ENCODE measurements at places on chromosomes 1 and 21.

GRCh38 chr1:243943671-243944428 is 93.8 kb upstream of the AKT3 start:
- no peak for DNase-seq

DNA sequence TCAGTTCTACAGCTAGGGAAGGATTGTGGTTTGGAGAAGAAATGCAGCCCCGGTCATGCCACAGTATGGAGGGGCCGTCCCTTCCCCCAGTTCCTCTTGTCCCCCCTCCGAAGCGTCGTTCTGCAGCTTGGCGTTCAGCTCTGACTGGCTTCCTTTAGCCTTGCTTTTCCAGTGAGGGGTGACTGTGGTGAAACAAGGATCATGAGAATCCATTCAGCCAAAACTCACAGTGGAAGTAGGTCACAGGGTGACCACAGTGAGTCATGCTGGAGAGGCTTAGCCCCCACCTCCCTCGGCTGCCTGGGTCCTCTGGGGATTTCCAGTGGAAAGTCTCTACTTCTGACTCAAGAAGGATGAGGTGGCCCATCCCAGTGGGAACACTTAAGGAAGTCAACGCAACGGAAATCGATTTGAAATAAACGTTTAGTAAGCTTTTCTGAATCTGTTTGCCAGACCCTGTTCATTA is 37.3 kb upstream of the COL6A2 start:
- DNase-seq = no peak

DNA sequence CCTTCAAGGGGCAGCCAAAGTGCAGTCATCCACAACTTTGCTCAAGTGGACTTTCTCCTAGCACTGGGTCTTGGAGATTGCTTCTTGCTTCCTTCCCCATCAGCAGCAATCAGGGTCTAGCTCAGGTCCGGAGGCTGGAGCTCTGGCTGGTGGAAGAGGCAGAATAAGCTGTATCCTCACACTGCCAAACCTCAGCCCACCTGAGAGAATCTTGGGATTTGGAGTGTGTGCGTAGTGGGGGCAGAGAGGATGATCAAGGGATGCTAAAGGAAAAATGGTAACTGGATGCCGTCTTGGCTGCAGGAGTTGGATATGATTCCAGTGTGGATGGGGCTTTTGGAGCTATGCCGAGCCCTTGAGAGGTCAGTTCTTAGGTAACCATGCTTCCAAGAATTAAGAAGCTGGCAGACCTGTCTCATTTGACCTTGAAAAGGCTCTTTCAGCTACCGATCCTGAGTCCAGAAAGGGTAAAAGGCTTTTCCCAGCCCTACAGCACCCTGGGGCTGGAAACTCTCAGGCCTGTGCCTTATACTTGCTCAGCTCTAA is 4.5 kb upstream of the NFASC start:
- no peak for DNase-seq

DNA sequence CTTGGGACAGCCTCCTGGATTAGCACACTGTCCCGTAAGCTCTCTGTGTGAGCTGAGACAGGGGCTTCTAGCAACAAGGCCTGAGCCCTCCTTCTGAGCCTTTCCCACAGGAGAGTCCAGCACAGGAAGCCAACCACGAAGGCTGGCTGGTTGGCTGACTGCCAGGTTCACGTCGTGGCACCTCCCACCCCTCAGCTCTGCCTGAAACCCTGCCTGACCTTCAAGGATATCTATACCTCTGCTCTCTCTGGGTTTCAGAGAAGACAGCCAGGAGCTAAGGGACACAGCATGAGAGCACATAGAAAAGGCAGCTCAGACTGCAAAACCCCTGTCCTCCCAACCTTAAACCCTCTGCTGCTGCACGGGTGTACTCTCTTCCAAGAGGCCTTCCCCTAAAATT is 13.9 kb downstream of the DLGAP3 start:
- no peak for DNase-seq

GRCh38 chr1:211336775-211337174 is 10.1 kb downstream of the TRAF5 start:
- no peak for DNase-seq

DNA sequence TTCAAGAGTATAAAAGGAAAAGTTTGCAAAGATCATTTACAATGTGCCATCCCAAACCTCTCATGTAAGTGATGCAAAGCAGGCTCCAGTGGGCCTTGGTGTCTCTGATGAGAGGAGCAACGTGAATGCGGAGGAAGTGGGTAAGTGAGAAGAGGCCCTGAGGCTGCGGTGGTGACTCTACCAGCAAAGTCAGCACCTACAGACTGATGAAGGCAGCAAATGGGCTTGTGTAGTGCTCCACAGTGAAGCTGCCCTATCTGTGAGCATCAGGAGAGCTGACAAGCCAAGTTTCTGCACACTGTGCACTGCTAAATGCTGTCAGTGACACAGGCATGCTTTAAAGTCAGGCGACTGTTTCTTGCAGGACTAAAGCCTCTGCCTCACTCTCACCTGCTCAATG is 15.6 kb upstream of the RAP1A start:
- peak; percentile 66 for DNase-seq

DNA sequence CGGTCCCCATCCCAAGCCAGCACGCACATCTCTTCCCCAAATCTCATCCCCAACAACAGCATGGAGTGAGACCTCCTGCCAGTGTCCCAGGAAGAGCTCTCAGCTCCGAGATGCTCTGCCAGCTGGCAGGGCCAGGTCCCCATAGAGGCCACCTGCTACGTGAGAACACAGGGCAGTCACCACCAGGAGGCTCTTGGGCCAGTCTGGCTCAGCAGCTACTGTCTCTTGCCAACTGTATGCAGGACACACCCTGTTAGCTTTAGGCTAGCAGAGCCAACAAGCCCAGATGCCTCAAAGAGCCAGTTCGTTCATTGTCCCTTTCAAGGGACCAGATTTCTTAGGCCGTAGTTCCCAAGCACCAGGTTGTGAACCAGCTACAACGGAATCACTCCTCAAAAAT is 36.9 kb downstream of the FBXO2 start:
- DNase-seq = no peak

- DNase-seq = peak; percentile 57
These were observed 3.6 kb downstream of the KIAA0040 start for GRCh38 chr1:175188936-175189335.

DNA sequence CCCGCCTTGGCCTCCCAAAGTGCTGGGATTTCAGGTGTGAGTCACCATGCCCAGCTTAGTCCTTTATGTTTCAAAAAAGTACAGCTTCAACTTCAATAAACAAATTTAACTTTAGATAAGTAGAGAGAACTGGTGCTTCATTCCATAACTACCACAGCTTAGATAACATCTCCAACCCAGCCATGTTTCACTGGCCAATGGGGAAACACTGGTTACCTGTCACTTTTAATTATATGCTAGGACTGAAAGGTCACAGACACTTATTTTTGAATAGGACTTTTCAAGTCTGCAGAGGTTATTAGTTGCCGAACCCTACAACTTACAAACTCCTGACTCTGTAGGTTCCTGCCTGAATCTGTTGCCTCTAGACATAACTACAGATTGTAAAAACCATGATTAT is 56.5 kb upstream of the ST6GALNAC3 start:
- no peak for DNase-seq

- no peak for DNase-seq
These were observed 243 bp downstream of the C1orf21 start for GRCh38 chr1:184387069-184387475.

GRCh38 chr1:55623311-55623710 is 408.1 kb upstream of the USP24 start:
- no peak for DNase-seq

GRCh38 chr1:60283690-60284089 is 210.1 kb upstream of the C1orf87 start:
- DNase-seq = no peak

DNA sequence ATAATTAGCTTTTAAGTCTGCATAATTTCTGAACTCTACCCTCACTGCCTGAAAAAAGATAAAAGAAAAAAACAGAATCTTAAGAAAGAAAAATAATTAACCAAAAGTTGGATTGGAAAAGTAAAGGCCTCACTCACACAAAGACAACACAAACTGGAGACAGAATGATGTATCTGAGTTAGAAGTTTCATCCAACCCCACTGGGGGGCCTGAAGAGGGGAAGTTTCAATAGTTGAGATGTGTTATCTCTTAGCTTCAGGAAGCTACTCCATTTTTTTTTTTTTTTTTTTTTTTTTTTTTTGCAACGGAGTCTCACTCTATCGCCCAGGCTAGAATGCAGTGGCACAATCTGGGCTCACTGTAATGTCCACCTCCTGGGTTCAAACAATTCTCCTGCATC is 19.9 kb downstream of the SYDE2 start:
- DNase-seq = no peak

DNA sequence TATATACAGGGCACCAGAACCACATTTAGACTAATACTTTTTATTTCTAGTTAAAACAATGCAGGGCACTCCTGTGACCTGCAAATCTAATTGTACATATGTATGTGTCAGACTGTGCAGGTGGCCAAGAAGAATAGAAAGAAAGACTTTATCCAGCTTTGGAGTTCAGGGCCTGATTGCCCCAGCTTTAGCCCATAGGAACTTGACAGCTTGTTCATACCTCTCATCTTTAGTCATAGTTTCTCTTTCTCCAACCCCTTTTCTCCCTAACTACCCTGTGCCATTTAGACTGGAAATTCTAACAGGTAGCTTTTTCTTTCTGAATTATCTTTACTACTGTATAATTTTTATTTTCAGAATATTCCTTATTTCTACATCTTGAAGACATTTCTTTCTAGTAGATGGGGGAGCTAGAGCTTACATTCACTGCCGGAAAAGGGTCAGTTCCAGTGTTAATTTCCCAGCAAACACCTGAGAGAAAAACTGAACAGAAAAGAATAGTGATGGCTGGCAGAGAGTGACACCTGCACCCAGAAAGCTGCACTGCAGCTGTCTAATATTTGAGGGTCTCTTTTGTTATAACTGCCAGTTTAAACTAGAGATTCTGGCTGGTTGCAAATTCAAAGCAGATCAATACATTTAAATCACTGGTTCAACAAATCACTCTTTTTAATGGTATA is 8.4 kb downstream of the YBX1 start:
- DNase-seq = no peak

GRCh38 chr1:33984906-33985565 is 121.2 kb downstream of the HMGB4 start:
- DNase-seq = no peak

DNA sequence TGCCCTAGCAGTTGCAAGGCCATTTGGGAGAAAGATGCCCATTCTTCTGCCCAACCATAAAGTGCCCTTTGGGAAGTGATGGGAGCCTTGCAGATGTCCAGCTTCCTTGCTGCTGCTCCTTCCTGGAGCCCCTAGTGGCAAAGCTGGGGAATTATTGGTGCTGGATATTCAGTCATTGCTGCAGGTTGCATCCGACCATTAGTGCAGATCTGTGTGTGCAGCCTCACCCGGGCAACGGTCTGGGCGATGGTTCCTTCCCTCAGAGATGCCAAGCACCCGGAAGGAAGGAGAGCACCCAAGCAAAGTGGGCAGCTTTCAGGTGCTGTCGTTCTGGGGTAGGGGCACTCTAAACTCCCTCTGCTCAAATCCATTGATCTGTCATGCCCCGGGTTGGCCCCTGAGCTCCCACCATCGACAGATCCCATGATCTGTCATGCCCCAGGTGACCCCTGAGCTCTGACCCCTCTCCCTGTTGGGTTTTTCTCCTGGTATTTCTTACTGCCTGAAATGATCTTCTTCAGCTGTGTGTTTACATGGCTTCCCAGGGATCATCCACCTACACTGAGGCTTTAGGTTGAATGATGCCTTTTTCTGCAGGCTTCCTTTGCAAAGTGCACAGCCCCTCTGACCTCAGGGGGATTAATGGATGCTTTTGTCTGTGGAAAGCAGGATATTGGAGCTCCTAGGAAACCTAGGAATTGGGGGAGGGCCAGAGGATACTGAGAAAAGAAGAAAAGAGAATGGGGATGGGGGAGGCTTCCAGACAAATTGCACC is 467.5 kb downstream of the PTPRU start:
- DNase-seq = no peak

DNA sequence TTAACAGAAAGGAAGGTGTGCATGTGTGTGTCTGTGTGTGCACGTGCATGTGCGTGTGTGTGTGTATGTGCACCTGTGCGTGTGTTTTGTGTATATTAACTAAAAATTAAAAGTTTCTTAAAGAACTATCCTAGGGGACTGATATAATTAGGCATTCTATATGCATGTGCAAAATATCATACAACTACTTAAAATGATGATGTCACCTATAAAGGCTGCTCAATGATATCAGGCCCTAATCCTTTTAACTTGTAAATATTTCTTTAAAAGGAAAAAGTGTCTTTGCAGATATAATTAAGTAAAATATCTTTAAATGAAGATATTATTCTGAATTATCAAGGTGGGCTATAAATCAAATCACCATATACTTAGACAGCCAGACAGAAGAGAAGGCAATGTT is 64.5 kb downstream of the BRINP3 start:
- DNase-seq = no peak

DNA sequence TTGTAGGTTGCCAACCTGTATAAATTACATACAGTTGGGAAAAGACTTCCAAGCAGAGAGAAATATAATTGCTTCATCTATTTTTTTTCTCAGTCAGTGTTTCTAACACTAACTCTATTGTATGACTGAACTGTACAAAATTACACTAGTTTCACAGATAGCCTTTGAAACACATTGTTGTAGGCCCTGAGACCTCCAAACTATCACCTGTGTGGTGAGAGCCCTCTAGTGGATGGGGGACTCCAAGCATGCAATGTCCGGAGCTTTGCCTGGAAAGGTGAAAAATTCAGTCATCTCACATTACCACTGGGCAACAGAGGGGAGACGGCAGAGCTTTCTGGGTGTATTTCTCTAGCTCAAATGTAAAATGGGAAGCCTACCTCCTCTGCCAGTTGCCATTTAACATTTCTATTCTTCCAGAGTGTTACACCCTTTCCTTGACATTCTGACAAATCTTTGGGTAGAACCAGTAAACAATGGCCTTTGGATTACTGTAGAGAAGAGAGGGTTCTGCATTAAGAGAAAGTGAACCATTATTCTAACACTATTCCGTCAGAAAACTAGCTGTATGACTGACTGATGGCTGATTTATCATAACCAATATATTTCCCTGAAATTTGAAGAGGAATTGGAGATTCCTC is 212.2 kb downstream of the LYPLAL1 start:
- DNase-seq = no peak

DNA sequence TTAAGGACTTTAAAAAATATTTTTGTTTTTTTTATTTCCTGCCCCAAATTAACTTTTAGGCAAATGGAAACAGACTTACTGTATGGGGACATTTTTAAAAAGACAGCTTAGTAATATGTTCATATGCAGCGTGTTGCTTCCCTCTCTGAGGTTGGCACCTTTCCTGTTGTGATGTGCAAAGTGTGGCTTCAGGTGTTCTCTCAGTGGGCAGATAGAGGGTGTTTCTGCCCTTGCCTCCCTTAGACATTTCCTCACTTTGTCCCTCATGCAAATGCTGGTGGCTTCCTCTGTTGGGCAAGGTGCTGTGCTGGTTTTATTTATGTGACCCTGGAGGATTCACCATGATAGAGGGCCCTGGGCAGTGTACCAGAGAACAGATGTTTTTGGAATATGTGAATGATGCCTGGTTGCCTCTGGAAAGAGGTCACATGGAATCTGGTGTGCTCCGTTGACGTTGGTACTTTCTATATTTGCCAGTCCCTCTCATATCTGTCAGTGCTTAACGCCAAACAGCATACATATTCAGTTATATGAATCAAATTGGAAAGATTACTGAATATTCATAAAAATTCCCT is 123.5 kb downstream of the PATJ start:
- DNase-seq = no peak

DNA sequence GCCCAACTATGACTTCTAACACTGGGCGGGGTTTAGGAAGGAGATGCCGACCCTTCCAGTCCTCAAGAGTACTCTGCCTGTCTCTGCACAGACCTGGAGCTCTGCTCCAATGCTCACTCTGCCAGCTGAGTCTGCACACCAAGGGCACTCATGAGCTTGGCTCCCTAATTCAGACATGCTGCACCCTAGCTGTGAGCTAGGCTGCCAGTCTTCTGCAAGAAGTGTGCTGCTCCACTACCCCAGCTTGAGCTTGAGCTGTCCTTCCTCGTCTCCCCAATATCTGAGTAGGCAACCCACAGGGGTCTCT is 13.2 kb downstream of the TP53BP2 start:
- no peak for DNase-seq

Data from stimulated activated CD4-positive, alpha-beta T cell treated with anti-CD3 and anti-CD28 coated beads, Interleukin-2, amount 100 ng/mL, for 4 hours (primary cell).